Activated T-helper 1 cell treated with Interleukin-2 at 50 U/mL for 16 hours (primary cell): ENCODE measurements at places on chromosomes 7 and 10.

GRCh38 chr10:4131407-4132215, 346.6 kb upstream of the KLF6 start:
- no peak for DNase-seq

DNA sequence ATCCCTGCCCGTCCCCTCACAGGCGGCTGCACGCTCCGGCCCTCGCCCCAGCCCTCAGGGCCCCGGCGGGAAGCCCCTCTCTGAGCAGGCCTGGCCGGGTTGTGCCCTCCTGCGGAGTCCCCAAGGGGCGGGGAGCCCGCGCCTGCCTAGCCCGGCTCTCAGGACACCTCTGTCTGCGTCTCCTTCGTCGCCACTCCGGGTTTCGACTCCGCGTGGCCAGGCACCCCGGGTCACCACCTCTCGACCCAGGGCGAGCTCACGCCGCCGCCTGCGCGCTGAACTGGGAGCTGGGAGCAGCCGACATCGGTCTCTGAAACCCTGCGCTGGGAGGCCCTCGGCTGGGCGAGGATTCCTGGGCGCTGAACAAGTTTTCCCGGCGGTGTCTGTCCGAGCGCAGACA, 6.2 kb upstream of the OGDHL start:
- no peak for DNase-seq

DNA sequence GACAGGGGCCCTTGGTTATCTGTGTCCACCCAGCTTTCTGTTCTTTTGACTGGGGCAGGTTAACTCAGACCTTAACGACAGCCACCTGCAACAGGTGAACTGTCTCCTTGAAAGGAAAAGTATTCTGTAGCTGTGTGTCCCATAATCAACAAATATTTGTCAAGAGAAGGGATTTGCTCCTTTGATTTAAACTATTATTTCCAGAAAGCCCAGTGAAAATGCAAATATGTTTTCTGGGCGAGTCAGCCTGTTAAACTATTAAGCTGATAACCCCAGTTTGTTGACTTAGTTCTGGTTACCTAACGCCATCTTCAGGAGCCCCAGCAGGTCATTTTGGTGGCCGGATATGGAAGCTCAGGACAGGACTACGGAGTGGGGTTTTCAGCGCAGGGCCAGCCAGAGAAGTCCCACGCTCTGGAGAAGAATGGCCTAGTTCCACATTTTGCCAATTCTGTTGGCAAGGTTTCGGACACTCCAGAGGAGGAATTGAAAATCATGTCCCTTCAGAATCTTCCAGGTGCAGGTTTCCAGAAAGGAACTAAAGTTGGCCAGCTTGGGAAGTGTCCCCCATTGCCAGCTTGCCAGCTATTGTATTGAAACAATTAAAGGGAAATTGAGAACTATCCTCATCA, 54.5 kb downstream of the ADRA2A start:
- no peak for DNase-seq

- no peak for DNase-seq
These were observed 178.5 kb downstream of the NRP1 start for GRCh38 chr10:33155720-33156638.

GRCh38 chr10:124389613-124390361, 28.9 kb downstream of the OAT start:
- DNase-seq = no peak

DNA sequence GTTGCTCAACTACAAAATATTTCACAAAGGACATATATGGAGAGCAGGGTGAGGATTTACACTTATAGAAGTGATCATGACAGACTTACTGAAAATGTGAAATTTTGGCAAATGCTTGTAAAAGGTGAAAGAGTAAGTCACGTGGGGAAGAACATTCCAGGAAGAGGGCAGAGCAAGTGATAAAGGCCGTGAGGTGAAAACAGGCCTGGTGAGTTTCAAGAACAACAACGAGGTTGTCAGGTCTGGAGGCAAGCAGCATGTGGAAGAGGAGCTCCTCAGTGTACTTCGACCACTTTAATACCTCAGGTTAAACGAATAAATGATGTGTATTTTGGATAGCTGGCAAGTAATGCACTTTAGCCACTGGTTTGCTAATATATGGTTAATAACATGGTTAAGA, 706.7 kb downstream of the PCDH15 start:
- no peak for DNase-seq

DNA sequence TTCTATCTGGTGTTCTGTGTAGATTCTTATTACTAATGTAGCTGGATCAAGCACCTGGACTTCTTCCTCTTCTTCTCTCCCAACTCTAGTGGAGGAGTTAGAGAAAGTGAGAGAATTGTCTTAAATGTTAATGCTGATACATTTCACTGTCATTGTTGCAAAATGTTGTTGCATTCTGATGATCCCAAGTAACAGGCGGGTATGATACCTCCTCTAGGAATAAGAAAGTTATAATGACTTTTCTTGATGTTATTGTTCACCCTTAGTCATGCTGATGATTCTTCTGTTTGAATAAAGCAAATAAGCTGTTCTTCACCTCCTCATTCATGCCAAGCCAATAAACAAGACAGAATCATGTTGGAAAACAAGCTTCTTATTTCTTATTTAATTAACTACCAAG, 9.1 kb downstream of the CHRM2 start:
- DNase-seq = no peak

- DNase-seq = no peak
These were observed 43.9 kb upstream of the DNAJB6 start for GRCh38 chr7:157292770-157293412.

DNA sequence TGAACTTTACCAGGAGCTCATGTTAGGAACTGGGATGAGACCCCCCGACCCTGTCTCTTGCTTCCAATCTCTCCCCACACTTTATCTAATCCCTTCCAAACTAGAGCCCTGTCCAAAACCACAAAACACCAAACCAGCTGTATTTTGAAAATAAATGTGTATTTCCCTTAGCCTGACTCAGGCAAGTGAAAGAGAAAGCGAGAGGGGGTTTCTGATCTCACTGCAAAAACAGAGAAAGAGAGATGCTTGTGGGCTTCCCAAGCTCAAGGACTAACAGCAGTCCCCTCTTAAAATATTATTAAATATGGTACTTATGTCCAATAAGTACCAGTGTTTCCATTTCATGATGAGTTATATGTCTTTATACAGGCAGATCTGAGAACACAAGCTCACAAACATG, 122.0 kb downstream of the AGMO start:
- no peak for DNase-seq

DNA sequence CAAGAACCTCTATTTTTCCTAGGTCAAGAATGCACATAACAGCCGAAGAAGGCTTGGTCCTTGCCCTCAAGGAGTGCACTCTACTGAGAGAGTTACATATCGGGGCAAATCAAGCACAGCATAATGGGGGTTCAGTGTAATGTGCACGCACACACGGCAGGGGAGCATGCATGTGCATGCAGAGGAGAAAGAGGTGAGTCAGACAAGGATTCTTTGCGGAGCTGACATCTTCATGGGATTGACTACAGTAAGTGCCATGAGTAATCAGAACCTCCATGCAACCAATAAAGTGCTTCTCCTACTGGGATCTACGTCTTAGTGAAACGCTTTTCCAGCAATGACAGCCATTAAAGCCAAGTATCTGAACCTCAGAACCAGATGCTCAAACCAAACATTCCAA, 123.6 kb downstream of the RNF216 start:
- no peak for DNase-seq

- no peak for DNase-seq
These were observed 229.2 kb downstream of the LRRN3 start for GRCh38 chr7:111320133-111320532.

DNA sequence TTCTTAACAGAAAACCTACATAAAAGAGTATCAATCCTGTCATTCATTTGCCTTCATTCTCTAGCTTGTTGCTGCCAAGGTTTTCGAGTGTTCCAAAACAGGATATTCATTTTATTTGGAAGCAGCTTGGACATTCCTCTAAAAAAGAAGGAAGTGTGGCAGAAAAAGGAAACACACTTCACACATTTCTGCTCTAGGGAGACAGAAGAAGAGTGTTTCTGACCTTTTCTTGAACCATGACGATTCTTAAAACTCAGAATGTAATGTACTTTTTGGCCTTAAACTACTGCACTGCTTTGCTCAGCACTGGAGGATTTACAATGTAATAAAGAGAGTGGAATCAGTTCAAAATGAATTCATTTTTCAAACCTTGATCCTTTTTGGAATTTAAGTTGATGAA, 81.3 kb downstream of the SEMA3A start:
- DNase-seq = no peak

DNA sequence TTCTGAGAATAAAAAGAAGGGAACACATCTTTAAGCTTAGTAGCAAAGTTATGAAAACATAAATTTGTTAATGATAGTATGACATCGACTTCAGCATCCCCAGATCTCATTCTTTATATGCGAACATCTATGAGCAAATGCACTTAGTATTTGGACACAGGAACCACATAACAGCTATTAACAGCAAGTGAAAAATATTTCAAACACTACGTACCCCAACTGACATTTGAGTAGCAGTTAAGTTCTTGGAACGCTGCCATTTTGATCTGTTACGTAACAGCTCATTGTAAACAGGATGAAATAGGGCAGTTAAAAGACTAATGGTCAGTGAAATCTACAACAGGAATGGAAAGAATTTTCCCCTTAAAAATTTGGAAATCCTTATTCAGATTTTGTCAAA, 428.9 kb downstream of the TNS3 start:
- no peak for DNase-seq

DNA sequence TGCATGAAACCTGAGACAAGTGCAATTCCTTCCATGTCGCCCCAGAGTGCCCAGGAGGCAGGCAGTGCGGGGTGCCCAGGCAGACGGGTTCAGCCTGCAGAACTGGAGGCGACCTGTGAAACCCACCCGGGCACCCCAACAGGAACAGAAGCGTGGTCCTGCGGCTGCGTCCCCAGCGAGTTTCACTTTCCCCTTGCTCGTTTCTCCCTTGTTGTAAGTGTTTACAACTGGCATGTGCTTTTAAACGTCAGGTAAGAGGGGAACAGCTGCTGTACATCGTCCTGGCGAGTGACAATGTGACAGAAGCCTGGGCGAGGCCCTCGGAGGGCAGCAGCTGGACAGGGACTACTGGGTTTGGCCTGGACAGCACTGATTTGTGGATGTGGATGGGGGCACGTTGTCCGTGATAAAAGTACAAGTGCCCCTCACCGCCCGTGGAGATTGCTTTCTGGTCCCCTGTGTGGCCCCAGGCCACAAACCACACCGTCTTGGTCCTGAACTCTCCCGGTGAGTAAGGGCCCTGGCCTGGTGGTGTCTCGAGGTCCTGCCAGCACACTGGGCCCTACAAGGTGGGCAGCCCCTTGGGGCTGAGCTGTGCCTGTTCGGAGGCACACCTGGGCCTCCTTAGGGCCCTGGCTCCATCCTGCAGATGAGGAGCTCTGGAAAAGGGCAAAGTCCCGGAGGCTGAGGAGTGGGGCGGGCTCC, 4.0 kb downstream of the VENTX start:
- DNase-seq = no peak

DNA sequence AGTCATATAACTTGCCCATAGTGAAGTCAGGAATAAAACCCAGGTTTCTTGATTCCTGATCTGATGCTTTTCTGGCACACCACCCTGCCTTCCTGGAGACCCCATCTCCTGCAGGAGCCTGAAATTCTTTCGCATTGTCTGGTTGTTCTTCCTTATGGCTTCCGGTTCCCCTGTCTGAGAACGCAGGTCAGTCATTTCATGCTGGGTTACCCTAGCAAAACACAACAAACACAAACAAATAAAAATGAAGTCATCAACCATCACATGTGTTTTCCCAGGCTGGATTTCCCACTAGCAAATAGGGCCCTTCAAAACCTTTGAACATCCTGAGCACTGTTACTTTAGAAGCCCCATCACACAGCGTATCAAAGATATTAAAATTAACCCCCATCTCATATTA, 569.6 kb downstream of the LRMDA start:
- DNase-seq = no peak

GRCh38 chr10:101354328-101355071, 535 bp downstream of the BTRC start:
- DNase-seq = peak; percentile 12

DNA sequence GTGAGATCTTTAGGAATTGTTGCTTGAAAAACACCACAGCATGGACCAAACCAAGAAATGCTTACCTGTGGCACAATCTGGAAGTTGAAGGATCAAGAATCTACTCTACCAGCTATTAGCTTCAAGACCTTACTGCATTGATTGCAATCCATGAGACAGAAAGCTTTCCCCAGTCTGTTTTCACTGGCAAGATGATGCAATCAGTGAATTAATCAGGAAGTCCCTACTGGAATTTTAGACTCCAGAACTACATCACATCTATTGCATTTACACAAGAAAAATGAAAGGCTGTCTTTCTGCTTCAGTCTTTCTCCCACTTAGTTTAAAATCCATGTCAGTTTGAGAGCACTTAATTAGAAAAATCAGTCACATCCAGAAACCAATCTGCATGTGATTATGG, 191.7 kb downstream of the TFEC start:
- DNase-seq = no peak

DNA sequence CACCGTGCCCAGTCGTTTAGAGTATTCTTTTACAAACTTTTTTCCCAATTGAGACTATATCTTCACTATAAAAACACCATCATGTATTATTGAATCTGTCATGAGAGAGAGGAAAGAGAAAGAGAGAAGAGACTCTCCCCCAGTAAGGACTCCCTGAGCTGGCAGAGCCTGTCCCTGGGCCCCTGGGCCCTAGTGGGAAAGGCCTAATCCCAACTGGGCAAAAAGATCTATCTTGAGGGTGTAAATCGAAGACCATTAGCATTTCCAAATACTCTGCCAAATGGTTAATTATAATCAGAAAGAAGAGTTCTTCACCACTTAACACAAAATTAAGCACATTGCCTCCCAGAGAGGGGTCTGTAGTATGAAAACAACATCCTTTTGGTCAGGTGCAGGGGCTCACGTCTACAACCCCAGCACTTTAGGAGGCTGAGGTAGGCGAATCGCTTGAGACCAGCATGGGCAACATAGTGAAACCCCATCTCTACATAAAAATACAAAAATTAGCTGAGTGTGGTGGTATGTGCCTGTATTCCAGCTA, 108.2 kb downstream of the SKIDA1 start:
- no peak for DNase-seq

DNA sequence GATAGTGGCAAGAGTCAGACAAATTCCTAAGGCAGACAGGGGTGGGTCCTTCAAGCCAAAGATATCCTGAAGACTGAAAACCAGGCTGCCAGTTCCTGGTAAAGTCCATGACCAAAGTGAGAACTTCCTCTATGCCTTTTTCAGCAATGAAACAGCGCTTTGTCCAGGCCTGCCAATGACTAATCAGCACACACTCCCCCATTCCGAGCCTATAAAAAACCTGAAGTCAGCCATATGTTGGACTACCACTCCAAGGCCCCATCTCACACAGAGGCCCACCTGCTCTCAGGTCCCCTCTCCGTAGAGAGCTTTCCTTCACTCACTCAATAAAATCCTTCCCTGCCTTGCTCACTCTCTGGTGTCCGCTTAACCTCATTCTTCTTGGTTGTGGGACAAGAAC, 402.2 kb downstream of the ANKRD7 start:
- no peak for DNase-seq
